ENCODE measurements at places on chromosomes 12 and 14. TPM values are rescaled to one million over a fixed set of nuclear protein-coding genes. Genes with fewer than 3 reads are reported as not detected.

DNA sequence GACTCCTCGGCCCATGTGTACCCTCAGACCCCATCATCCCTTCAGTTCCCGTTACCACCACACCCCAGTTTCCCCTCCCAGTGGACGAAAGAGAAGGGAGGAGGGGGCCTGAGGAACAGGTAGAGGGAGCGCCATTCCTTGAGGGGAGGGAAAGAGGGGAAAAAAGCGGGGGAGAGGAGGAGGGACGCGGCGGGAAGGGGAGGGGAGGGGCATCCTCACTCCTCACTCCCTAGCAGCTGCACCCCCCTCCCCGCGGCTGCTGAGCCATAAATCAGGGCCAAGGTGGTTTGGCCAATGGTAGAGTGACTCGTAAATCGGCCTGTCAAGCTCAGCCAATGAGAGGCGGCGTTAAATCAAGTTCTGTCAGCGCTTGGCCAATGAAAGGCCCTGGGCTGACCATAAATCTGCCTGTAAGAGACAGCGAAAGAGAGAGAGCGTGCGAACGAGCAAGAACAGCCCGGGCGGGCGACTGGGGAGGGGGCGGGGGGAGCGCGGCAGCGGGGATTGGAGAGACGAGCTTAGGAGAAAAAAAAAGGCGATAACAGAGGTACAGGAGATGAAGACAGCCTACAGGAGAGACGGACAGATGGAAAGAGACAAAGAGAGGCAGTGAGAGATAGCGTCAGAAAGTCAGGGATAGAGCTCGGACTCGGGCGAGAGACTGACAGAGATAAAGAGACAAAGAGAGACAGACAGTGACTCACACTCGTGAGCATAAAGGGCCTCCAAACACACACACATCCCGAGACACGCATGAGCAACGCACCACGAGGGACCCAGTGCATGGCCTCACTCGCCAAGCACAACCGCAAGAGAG, 5.1 kb downstream of the GPR84 start:
- peak overlapping the region; percentile 64 for H3K4me3 ChIP-seq
- no peaks in the 10 kb centered on the region for H3K27me3 ChIP-seq
- no peaks in the 10 kb centered on the region for H3K36me3 ChIP-seq
- DNase-seq: peak; percentile 95
- H3K4me1 ChIP-seq: peaks cover 31% of the 10 kb centered on the region

The ANKS1B gene
- 4.0 TPM for total RNA-seq

DNA sequence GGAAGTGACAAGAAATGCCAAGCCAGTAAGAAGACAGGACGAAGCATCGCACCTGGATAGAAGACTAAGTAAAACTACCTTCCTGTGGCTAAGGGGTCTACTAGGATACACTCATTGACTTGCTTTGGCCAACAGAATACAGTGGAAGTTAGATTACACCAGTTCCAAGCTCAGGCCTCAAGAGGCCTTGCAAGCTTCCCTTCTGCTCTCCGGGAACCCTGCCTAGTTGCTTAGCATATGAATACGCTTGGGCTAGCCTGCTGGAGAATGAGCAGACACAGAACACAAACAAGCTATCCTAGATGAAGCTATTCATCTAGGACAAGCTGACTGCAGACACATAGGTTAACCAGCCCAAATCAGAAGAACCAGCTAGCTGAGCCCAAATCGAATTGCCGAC, 97.0 kb downstream of the DPF3 start:
- H3K4me1 ChIP-seq: no peaks in the 10 kb centered on the region
- H3K27me3 ChIP-seq: no peaks in the 10 kb centered on the region
- H3K27ac ChIP-seq: no peak overlapping the region
- H3K36me3 ChIP-seq: no peaks in the 10 kb centered on the region
- no peak for DNase-seq

- H3K4me1 ChIP-seq: no peaks in the 10 kb centered on the region
- H3K36me3 ChIP-seq: no peaks in the 10 kb centered on the region
- no peak overlapping the region for H3K27ac ChIP-seq
- no peak overlapping the region for H3K4me3 ChIP-seq
Observed at GRCh38 chr12:108187831-108188230, 58.7 kb downstream of the WSCD2 start.

DNA sequence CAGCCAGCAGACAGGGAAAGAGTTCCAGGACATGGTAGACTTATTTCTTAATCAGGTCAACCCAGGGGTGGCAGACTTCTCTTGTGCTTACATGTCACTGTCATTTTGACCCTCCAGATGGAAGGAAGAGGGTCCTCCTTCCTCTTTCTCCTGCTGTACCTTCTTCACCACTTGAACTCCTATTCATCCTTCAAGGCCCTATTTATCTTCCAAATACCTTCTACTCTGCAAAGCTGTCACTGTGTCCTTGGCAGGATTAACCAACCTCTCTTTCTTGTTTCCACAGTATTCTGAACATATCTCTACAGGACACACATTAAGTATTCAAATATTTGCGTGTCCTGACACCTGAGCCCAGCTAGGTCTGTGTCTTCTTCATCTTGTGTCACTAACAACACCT, 163.1 kb downstream of the DICER1 start:
- H3K27me3 ChIP-seq: peaks cover 13% of the 10 kb centered on the region
- DNase-seq: no peak
- no peaks in the 10 kb centered on the region for H3K4me1 ChIP-seq
- no peak overlapping the region for H3K4me3 ChIP-seq
- H3K36me3 ChIP-seq: no peaks in the 10 kb centered on the region

The DNAH10 gene
- 10.1 TPM for total RNA-seq

DNA sequence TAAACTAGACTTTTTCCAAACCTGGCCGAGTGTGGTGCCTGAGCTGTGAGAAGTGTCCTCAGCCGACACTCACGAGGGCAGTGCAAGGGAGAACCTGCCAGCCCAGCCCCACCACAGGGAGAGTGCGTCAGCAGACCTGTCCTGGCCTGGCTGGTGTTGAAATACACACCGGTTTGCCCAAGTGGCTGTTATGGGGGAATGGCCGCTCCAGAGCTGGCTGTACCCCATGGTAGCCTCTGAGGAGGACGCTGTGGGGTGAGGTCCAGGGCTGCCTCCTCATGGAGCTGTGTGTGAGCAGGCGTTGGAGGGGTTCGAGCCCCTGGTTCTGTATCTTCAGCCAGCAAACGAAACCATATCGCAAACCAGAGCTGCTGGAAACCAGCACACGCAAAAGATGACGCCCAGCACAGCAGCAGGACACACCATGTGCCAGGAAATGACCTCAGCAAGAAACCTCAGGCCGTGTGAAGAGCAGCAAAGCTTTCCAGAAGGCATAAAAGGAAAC, 9.4 kb downstream of the ANKRD9 start:
- peaks cover 27% of the 10 kb centered on the region for H3K36me3 ChIP-seq
- peak; percentile 83 for DNase-seq

DNA sequence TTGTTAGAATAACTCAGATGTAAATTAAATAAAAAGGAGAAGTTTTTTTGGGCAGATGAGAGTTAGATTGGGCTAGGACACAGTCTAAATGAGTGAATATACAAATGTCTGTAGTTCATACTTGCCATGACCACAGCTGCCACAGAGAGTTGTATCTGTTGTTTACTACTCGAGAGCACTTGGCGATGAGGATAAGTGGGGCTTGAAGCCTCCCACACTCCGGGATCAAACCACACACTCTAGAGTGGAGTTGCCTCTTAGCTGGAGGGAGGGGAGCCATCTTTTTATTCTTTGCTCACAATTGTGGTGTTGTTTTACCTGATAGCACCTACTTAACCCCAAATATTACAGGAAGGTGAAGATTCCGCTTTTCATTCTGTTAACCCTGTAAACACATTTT, 27.5 kb downstream of the BEST3 start:
- H3K27ac ChIP-seq: no peak overlapping the region
- H3K4me3 ChIP-seq: no peak overlapping the region
- no peaks in the 10 kb centered on the region for H3K36me3 ChIP-seq
- DNase-seq: no peak
- H3K27me3 ChIP-seq: no peaks in the 10 kb centered on the region
